ENCODE measurements at places on chromosomes 4 and X.

- DNase-seq = no peak
These were observed 38.7 kb downstream of the PCGF3 start for GRCh38 chr4:744212-744841.

DNA sequence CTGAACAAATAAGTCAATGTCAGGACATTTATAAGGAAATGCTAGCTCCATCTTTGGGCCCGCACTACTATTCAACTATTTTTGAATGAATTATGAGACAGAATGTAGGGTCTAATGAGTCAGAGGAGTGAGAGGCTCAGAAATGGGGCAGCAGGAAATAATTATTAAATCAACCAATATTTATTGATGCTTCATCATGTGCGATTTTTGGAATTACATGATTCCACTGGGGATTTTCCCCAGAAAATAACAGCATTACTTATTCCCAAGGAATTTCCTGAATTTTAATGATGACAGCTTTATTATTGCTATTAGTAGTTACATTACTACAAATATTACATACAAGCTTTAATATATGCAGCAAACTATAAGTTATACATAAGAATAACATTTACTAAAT, 49.3 kb upstream of the PHF8 start:
- no peak for DNase-seq

GRCh38 chr4:51853027-51853682, 10.2 kb downstream of the DCUN1D4 start:
- no peak for DNase-seq

- DNase-seq = no peak
These were observed 85.9 kb downstream of the UNC5C start for GRCh38 chr4:95462921-95463320.

DNA sequence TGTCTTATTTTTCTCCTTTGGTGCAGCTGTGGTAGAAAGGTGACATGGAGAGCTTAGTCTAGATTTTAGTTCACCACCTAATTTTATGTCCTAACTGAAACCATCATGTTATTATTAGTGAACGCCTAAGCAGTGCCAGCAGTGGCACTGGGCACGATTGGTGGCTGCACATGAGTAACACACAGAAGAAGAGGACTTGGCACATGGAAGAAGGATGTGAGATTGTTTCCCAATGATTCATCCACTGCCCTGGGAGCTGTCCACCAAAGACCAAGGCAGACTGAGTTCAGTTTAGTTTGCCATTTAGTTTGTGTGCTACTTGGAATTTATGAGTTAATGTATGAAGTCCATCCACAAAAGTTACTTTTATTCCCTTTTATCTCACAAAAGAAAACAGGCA, 68.1 kb upstream of the NAP1L5 start:
- DNase-seq = no peak

DNA sequence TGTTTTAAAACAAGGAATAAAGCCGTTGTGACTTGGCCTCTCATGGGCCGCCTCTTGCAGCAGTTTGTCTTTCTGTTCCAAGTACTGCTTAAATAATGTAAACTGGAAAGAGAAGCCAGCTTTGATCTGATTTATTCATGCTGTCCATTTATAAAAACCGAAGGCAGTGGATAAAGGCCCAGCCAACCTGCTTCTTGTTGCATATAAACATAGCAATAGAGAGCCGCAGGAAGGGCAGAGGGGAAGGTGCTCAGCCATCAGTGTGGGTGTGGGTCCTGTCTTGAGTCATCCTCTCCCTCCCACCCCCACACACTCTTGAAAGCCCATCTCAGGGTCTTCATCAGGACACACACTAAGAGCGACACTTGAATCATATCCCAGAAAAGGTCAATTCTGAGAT, 187.9 kb upstream of the FAM9B start:
- DNase-seq = no peak

DNA sequence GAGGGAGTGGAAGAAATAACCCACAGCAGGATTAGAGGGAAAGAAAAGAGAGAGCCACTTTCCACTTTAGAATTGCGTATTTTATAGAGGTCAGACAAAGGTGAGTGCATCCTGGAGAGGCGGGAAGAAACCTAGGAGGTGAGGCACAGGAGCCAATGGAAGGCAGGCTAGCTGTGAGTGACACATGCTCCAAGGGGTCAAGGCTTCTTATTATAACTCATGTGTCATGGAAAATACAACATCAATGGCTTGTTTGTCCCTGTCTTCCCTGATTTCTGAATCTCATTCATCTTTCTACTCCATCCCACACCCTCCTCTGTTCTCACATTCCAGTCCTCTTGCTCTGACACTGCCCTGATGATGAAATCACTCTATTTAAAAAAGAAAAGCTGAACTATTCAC, 14.4 kb downstream of the ANXA3 start:
- DNase-seq = no peak

- no peak for DNase-seq
These were observed 50.8 kb downstream of the DTHD1 start for GRCh38 chr4:36332023-36332781.

DNA sequence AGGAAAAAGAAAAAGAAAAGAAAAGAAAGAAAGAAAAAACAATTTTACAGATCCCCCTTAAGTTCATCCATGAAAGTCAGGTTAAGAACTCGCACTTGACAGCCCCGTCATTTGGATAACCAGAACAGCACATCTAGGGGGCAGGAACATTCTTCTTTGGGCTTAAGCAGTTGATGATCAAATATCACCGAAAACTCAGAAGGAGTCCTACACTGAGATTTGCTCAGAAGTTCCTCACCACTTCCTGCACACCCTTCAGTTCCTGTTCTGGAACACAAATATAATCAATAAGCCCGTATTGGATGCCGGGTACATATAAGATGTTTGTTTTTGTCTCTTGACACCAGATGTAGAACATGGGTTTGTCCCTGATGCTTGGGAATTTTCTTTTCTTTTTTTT, 14.7 kb downstream of the NLGN3 start:
- no peak for DNase-seq

DNA sequence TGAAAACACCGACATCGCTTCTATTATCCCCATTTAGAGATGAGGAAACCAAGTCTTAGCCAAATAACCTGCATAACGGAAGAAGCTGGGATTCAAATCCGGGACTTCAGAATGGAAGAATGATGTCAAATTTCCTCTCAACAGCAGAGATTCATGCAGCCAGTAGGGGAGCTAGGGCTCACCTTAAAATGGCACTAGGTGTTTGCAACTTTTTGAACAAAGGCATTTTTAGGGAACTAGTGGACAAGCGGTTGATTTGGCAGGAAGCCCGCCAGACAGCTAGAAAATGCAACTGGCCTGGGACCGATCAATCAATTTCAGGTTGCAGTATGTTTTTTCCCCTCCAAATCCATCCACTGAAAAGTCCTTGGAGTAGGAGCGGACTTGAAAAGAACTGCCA, 224.2 kb downstream of the PTTG2 start:
- no peak for DNase-seq

- no peak for DNase-seq
These were observed 505.0 kb downstream of the BCOR start for GRCh38 chrX:39592776-39593175.

GRCh38 chr4:10128761-10129160, 12.2 kb upstream of the WDR1 start:
- DNase-seq = no peak

- DNase-seq = no peak
These were observed 10.2 kb upstream of the KIAA0232 start for GRCh38 chr4:6772223-6772928.

DNA sequence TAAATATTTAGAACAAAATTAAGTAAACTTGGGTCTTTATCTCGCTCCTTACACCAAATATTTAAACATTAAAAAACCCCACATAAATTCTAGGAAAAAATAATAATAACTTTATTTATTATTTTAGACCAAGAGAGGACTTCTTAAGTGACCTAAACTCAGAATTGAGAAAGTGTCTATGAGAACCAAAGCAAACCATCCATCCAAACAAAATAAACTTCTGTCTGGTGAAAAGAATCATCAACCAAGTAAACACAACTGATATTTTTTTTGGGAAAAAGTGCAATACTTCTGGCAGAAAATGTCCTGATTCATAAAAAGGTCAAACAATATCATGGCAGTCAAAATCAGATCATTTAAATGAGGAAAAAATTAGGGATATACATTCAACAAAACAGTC, 533.0 kb downstream of the SPRY1 start:
- no peak for DNase-seq

DNA sequence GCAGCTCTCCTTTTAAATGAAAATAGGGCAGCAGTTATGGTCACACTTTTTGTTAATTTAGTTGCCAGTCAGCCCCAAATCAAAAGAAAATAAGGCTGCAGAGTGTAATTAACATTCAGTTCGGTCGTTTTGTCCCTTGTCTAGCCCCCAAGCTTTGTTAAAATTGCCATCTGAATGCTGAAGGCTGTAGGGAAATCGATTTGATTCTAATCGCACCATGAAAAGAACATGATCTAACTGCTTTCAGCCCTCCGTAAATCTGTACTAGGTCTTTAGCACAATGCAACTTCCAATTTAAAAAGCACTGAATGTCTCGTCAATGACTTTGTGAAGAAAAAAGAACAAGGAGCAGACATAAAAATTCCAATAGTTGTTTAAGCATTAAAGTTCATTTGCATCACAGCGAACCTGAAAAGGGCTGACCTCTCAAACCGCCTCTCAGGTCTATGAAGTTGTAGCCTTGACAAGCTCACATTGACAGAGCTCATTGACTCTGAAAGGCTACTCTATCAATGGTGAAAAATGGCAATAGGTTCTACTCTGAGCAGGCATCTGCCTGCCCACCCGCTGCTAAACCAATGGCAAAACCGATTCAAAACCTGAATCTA, 48.9 kb downstream of the CHIC2 start:
- DNase-seq = no peak

DNA sequence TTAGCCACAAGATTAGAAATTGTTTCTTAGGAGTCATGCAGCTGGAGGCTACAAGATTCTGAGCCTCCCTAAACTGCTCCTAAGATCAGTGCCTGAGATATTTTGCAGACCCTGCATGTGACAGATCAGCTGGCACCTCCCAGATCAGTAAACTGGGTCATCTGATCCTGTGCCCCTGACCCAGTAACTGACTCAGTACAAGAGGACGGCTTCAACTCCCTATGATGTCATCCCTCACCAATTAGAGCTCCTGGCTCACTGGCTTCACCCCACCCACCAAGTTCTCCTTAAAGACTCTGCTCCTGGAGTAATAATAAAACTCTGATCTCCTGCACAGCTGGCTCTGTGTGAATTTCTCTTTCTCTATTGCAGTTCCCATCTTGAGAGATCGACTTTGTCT, 45.4 kb upstream of the PNPLA4 start:
- DNase-seq = no peak

GRCh38 chr4:48772556-48772955, 7.5 kb downstream of the FRYL start:
- DNase-seq = no peak

DNA sequence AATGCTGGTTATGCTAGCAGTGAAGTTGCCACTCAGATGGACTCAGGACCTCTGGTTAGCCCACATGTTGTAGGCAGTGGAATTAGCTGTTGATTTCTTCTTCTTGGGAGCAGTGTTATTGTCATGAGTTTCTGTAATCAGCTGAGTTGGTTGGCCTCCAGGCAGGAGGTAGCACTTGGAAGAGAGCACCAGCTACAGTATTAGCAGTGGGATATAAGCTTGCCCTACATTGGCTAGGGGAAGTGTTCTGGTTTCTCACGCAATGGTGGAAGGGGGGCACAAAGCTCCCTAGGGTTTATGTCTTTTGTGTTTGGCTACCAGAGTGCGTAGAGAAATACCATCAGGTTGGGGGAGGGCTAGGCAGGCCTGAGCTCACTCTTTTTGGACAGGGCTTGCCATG, 34.0 kb upstream of the UCP1 start:
- DNase-seq = no peak

DNA sequence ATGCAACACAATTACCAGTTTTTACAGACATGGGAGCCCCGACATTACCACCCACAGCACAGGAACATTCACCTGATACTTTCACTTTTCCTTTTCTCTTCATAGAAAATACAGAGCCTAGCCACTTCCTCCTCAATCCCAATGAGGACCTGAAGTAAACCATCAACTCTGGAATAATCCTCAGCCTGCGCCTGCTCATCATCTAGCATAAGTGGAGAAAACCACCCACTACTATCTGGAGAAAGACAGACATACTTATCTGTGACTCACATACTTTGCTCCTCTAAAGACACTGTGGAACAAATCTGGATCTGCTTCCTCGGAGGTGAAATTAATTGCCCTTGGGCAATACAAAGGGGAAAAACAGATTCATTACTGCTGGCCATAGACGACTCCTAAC, 47.8 kb downstream of the ZCCHC13 start:
- no peak for DNase-seq

DNA sequence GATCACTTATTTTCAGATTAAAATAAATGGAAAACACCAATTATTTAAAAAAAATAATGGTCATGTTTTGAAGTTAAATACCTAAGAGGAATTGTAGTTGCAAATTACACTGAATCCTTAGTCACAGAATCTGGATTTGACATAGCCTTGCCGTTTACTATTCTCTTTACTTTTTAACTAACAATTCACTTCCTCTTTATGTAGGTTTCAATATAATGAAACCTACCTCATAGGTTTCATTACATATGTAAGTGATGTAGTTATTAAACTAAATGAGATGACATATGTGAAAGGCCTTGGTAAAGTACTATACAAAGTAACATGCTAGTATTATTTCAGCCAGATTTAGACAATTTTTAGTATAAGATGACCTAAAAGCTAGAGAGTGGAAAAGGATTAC, 6.5 kb downstream of the SPP1 start:
- no peak for DNase-seq

DNA sequence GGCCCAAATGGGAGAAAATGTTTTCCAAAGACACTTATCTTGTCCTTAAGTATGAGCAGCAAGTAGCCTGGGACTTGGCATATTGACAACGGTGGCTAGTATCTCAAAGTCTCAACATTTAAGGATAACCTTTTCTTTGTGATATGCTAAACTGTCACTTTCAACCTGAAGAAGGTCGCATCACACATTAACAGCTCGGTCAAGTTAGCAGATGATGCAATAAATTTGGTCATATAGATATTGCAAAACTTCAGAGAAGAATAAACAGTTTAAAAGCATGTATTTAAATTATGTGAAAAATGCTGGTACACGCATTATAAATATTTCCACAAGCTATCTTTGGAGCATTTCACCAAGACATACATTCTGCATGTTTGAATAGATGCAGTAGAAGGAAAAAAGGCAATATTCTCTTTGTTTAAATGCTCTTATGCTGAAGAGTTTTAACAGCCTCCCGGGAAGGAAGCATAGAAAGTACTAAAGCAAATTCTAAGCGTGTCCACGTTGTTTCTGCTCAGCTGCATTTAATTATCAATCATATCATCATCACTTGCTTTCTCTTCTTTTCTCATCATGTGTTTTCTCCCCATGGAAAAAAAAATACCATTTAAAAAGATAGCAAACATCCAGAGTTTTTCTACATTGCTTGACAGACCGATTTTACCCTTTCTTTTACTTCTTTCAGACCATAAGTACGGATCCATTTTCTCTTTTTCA, 24.2 kb downstream of the ARHGAP6 start:
- no peak for DNase-seq

GRCh38 chrX:53288189-53288588, 6.8 kb upstream of the IQSEC2 start:
- no peak for DNase-seq

- no peak for DNase-seq
These were observed 73.5 kb downstream of the WDR19 start for GRCh38 chr4:39255871-39256270.

- no peak for DNase-seq
These were observed 178.3 kb downstream of the FAM13A start for GRCh38 chr4:88878642-88879041.
